ENCODE measurements at places on chromosomes 4 and X.

- DNase-seq: peak; percentile 4
These were observed 565 bp upstream of the ZNF41 start for GRCh38 chrX:47483306-47484268.

DNA sequence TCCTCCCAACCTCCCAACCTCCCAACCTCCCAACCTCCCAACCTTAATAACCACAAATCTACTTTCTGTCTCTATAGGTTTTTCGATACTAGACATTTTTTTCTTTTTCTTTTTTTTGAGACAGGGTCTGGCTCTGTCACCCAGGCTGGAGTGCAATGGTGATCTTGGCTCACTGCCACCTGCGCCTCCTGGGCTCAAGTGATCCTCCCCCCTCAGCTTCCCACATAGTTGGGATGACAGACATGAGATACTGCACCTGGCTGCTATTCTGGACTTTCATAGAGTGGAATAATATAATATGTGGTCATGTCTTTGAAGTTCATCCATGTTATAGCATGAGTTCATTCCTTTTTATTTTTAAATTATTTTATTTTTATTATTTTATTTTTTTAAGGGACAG is 39.5 kb upstream of the ZFX start:
- no peak for DNase-seq

- no peak for DNase-seq
These were observed 54.6 kb upstream of the TENM3 start for GRCh38 chr4:182188622-182189021.

GRCh38 chrX:23633834-23634580 is 33.3 kb upstream of the PRDX4 start:
- no peak for DNase-seq

GRCh38 chrX:132216806-132217202 is 2.4 kb downstream of the RAP2C start:
- DNase-seq: no peak

DNA sequence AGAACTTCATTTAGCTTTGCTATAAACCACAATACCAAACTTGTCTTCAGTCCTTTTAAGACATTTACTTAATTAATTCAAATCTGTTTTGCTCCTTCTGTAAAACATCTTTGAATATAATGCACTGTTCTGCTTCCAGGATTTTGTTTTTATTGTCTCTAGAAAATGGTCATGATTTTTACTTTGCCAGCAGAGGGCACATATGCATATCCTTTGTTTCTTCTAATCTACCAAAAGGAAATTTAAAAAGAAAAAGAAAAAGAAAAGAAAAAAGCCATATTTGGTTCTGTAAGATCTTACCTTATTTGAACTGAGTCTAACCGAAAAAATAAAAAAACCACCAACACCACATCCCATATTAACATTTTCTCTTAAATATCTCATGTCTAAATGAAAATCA is 101.9 kb upstream of the CCSER1 start:
- no peak for DNase-seq

- DNase-seq: no peak
These were observed 169.6 kb downstream of the GASK1B start for GRCh38 chr4:158003212-158003611.

Data from HuH-7.5 (cell line).